Fibroblast of villous mesenchyme (primary cell): ENCODE measurements at places on chromosomes 6 and 20.

GRCh38 chr6:12163149-12163548, 127.0 kb upstream of the EDN1 start:
- no peak for DNase-seq

GRCh38 chr20:9062066-9062465, 6.8 kb upstream of the PLCB4 start:
- DNase-seq, result no peak

GRCh38 chr6:44399991-44400390, 12.5 kb downstream of the CDC5L start:
- DNase-seq, result peak; percentile 15

DNA sequence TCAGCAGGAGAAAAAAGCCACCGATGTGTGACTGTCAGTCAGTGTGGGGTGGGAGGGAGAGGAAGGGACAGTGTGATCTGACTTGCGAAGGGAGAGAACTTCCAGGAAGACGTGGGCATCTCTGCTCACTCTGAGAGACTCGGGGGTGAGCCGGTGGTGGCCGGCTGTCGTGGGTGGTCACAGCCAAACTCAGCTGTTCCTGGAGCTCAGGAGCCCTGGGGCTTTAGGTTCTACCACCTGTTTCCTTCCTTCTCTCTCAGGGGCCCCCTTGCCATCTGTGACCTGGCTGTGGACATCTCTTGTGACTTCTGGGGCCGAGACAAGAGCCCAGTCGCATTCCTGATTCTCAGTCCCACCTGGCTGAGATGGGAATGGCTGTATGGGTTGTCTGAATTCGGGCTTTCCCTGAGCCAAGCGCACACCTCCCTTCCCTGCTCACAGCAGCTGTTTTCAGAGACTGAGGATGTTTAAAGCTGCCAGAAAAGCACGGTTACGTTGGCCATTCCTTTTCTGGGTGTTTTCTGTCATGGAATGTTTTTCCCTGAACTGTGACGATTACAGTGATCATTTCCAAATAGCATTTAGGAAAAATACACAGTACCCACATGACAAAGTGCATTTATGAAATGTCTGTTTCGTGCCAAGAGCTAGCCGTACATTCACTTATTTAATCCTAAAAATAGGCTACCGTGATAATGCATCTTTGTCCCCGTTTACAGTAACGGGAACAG, 36.5 kb downstream of the SYNJ2 start:
- peak; percentile 21 for DNase-seq

- no peak for DNase-seq
Measured at GRCh38 chr6:12482386-12483375, 192.5 kb downstream of the EDN1 start.

DNA sequence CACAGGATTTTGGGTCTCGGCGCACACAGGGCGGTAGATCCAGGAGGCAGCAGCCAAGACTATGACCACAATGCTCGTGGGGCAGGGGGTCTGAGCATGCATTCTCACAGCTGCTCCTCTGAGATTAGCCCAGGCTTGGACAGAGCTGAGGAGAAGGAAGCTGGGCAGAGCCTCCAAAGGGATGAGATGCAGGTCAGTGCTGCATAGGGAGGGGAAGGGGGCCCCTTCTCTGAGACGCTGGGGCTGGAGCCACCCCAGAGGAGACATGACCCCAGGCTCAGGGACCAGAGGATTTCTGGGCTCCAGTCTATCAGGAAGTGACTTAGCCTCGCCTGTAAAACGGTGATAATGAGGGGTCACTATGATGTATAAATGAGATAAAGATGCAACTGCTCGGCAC, 93.9 kb downstream of the BFSP1 start:
- no peak for DNase-seq

DNA sequence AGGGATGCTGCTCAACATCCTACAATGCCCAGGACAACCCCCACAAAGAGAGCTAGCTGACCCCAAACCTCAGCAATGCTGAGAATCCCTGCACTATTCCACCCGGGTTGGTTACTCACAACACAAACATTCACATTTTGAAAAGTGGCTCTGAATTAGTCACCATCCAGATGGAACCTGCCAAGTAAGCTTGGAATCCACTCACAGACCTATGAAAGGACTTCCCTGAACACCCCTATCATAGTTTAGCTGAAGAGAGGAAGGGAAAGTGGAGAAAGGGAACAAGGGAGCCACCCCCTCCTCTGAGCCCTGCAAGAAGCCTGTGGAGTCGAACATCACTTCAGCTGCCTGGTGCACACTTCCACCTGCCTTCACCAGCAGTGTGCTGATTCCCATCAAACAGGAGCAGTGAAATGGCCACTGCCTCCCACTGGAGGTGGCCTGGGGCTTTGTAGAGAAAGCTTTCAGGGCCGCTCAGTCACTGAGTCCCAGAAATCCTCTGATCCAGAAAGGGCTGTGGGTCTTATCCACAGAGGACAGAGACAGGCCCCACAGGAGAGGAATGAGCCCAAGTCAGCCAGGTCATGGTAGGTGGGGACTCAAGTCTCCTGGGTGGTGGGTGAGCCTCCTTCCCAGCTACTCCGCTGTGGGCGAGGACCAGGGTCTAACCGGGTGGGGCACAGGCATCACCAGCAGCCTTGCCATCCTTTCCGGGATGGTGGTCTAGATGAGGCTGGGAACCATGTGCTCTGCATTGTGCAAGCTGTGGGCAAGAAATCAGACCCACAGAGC, 203.7 kb downstream of the SYNDIG1 start:
- DNase-seq, result peak; percentile 75

GRCh38 chr6:27495386-27496135, 22.7 kb upstream of the ZNF184 start:
- DNase-seq, result peak; percentile 72

GRCh38 chr6:113381232-113381631, 475.9 kb upstream of the MARCKS start:
- DNase-seq, result no peak

DNA sequence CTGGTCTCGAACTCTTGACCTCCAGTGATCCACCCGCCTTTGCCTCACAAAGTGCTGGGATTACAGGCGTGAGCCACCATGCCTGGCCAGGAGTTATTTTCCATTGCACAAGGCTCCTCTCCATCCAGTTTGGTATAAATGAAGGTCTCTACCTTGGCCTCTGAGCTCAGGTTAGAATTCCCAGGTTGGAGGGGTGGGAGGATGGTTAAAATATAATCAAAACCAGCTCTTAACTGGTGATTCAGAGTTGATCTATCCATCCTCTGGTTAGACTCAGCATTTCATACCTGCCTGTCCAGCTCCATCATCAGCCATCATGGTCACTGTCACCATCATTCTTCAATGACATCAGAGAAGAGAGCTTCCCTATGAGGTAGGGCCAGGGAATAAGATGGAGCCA, 2.6 kb upstream of the SLC22A7 start:
- DNase-seq, result no peak

- DNase-seq, result no peak
Measured at GRCh38 chr6:44522871-44523270, 135.4 kb downstream of the CDC5L start.
